SK-MEL-5 (cell line): ENCODE measurements at places on chromosomes 1 and 21.

- DNase-seq = no peak
Observed at GRCh38 chr1:53519421-53519820, 60.2 kb downstream of the DMRTB1 start.

- DNase-seq = no peak
Observed at GRCh38 chr1:218694636-218695035, 349.5 kb downstream of the TGFB2 start.

DNA sequence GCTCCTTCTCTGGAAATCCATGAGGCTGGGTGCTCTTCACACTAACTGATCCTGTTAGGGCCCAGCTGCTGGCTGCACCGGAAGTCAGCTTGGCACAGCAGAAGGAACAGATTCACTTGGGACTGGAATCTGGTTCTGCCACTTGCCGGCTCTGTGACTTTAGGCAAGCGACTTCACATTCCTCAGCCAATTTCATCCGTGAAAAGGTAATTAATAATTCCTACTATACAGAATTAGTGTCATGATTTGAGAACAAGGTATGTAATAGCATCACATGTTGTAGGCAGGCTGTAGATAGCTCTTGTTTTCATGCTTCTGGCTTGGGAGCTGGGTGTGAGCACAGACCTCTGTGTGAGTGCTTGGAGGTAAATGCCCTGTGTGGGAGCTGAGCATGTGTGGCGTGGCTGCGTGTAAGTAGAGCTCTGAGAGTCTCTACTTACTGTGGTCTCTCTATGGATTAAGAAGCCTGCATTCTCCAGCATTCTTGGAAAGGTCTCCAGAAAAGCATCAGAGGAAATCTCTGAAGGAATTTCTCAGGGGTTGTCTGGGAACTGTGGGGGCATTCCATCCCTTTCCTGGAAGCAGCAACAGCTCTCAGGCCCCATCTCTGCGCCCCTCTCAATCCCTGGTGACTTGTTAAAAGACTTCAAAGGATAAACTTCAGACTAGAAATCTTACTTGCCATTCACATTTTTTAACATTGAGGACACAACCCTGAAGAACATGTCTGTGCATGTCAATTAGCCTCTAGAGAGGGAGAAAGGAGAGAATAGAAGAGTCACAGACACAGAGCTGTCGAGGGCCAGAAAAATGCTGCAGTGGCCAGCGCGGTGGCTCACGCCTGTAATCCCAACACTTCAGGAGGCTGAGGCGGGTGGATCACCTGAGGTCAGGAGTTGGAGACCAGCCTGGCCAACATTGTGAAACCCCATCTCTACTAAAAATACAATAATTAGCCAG lies 47.7 kb upstream of the PPM1J start:
- DNase-seq = no peak

- DNase-seq = no peak
Observed at GRCh38 chr21:29179503-29179902, 49.1 kb downstream of the MAP3K7CL start.

DNA sequence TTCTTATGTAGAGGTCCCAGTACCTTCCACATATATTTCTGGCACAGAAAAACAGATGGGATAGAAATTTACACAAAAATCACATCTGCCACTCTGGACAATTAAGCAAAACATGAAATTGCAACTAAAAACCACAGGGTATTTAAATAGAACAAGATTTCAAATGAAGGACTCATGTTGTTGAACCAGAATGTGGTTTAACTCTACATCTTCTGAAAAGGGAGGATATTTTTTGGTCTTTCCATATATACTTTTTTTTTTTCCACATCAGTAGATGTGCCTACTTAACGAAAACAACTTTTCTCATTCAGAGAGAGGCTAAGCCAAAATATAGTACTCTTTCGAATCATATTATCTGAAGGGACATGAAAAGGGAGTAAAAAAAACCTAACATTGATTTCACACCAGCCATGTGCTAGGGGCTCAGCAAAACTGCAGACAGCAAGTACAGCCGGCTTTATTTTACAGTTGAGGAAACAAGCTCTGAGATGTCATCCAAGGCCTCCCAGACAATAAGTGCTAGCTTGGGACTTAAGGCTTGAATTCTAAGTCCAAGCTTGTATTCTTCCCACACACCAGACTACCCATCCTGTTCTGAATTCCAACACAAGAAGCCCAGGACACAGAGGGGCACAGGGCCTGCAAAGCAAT lies 208.9 kb downstream of the PBX1 start:
- DNase-seq = no peak

GRCh38 chr1:26602378-26602959 lies 72.9 kb downstream of the RPS6KA1 start:
- peak; percentile 74 for DNase-seq

- DNase-seq = no peak
Observed at GRCh38 chr1:3180915-3181314, 111.9 kb downstream of the PRDM16 start.

- DNase-seq = no peak
Observed at GRCh38 chr1:182388392-182389134, 3.0 kb downstream of the GLUL start.

GRCh38 chr1:24901791-24902470 lies 28.1 kb downstream of the RUNX3 start:
- DNase-seq = no peak

- peak; percentile 64 for DNase-seq
Observed at GRCh38 chr1:160777486-160778089, 18.4 kb upstream of the LY9 start.

GRCh38 chr1:110135666-110136065 lies 14.6 kb upstream of the SLC6A17 start:
- no peak for DNase-seq

DNA sequence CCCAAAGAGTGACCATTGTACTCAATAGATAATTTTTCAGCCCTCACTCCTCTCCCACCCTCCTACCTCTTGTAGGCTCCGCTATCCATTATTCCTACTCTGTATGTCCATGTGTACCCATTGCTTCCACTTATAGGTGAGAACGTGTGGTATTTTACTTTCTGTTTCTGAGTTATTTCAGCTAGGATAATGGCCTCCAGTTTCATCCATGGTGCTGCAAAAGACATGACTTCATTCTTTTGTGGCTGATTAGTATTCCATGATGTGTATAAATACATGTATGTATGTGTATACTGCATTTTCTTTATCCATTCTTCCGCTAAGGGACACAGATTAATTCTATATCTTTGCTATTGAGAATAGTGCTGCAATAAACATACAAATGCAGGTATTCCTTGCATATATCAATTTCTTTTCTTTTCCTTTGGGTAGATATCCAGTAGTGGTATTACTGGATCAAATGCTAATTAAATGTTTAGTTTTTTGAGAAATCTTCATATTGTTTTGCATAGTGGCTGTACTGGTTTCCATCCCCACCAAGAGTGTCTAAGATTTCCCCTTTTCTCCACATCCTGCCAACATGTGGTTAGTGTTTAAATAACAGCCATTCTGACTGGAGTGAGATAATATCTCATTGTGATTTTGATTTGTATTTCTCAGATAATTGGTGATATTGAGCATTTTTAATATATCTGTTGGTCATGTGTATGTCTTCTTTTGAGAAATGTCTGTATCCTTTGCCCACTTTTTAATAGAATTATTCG lies 4.9 kb downstream of the LY9 start:
- no peak for DNase-seq

GRCh38 chr1:80218112-80218511 lies 1211.6 kb upstream of the ADGRL4 start:
- peak; percentile 65 for DNase-seq
